Activated gamma-delta T cell treated with anti-CD3 and anti-CD28 coated beads, Interleukin-2, amount 50 U/mL, for 16 hours (primary cell): ENCODE measurements at places on chromosomes 1 and 21.

GRCh38 chr1:36621531-36621930, 138.8 kb upstream of the CSF3R start:
- DNase-seq: no peak

GRCh38 chr1:200039849-200040474, 12.5 kb downstream of the NR5A2 start:
- no peak for DNase-seq

GRCh38 chr1:202951437-202951836, 6.7 kb downstream of the ADIPOR1 start:
- DNase-seq: no peak

- DNase-seq: no peak
These were observed 98.3 kb upstream of the FMN2 start for GRCh38 chr1:239993366-239993765.

DNA sequence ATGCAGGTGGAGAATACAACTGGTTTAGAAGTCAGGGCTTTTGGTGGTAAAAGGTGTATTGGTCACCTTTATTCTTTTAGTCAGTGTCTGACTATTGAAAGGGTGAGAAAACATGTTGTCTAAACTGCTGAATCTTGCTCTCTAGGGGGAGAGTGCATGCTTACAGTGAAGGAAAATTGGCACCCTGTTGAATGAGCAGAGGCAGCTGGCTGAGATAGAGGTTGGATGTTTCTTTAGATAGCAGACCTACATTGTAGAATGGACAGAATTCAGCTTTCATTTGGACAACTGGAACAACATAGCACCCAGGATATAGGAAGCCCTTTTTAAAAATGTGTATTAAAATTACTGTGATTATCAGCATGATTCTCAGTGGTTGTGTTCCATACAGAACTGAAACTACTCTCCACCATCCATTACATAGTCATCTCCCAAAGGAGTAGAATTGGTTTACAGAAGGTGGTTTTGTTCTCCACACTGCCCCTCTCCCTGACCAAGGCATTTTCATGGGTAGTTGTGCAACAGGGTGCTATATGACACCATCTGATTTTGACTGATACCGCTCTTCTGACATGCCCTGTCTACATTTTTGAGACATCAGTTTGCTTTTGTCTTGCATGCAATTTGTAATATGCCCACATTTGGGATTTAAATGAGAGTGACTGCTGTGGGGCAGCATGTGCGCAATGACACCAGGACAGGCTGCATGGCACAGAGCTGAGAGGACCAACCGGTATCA, 16.2 kb downstream of the RHOU start:
- no peak for DNase-seq
